Right ventricle myocardium inferior (tissue), 1 donor: ENCODE measurements at places on chromosomes 12 and 14.
A peak's percentile ranks its signal among the peaks of the same experiment; 100 is the strongest.

DNA sequence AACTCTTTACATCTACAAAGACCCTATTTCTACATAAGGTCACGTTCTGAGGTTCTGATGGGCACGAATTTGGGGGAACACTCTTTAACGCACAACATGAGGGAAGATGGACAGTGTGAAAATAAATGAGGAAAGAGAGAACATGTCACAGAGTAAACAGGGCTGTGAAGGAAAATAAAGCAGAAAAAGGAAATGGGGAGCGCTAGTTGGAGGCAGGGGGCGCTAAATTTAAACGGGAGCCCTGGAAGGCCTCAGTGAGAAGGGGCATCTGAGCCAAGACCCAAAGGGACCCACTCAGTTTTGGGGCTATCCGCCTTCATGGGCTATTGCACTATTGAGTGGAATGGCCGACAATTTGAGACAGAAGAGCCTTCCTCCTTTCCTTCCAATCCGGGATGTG is 50.5 kb downstream of the PLXNC1 start:
- no peak for DNase-seq

DNA sequence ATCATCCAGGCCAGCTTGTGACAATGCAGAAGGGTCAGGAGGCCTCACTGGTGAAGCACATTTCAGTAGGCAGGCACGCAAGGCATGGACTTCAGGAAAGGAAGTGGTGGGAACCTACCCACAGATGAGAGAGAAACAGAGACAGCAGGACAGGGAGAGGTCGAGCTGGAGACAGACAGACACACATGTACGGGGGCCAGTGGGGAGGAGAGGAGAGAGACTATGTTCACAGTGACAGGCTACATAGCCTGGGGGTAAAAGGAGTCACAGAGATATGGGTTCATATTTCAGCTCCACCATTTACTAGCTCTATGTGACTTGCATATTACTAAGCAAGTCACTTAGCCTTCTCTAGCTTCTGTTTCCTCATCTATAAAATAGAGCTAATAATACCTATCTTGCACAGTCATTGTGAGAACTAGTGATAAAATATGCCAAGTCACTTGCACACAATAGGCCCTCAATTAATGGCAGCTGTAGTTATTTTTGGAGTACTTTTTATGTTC is 91.1 kb upstream of the FUT8 start:
- DNase-seq = no peak

DNA sequence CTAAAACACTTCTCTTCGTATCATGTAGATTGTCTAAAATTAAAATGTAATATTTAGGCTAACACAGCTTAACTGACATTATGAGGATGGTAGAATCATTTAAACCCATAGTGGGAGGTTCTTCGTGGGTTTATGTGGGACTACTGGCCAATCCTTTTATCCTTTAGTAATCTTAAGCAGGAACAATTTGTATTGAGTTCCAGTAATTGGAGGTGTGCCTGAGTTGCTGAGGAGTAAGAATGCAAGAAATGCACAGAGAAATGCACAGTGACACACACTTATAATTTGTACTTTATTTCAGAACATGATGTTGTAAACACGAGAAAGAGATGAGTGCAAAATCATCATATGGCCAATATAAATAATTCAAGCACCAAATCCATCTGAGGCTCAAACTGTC is 22.3 kb downstream of the OTOGL start:
- DNase-seq = no peak

DNA sequence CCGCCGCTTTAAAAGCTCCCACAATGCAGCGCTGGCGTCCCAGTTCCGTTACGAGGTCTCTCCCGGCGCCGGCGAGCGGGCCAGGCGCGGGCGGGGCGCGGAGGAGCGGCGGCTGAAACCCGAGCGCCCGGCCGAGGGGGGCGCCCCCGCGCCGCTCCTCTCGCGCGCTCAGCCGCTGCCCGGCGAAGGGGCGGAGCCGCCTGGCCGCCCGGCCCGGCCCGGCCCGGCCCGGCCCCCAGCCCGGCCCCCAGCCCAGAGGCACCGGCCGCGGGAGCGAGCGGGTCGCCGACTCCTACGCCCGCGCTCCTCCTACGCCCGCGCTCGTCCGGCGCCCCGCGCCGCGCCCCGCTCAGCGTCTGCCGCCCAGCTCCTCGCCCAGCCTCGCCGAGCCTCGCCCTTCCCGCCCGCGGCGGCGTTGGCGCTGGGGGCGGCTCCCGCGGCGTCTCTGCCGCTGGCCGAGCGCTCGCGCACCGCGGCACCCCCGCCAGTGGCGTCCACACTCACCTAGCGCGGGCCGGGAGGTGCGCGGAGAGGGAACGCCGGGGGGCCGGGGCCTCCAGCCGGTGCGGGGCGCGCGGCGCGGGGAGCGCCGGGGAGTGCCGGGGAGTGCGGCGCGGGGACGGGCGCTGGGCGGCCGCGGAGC is at the start of gene RASSF8:
RASSF8 (plus strand) TSS at position 255 of the 643 bp plus-strand sequence. CDS start 96,662 bp downstream, outside the sequence.
- peak; percentile 87 for DNase-seq

GRCh38 chr12:24038211-24038997 is 88.9 kb upstream of the SOX5 start:
- no peak for DNase-seq

DNA sequence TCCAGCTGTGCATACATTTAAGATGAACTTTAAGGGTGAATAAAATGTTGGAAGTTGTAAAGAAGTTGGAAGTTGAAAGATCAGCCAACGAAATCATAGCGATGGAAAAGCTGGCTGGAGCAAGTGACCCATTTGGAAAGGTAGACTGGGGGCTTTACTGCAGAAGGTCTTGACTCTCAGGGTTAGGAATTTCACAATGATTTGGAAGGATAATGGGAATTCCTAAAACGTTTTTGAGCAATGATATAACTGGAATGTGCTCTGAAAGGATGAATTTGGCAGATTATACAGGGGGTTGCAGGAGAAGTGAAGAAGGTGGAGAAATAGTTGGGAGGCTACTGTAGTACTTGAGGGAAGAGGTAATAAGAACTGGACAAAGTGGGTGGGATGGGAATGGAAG is 27.4 kb downstream of the EMP1 start:
- DNase-seq = no peak

- peak; percentile 84 for DNase-seq
Measured at GRCh38 chr14:75303381-75303789, 24.8 kb downstream of the FOS start.

- no peak for DNase-seq
Measured at GRCh38 chr14:80924365-80925103, 17.0 kb downstream of the CEP128 start.

DNA sequence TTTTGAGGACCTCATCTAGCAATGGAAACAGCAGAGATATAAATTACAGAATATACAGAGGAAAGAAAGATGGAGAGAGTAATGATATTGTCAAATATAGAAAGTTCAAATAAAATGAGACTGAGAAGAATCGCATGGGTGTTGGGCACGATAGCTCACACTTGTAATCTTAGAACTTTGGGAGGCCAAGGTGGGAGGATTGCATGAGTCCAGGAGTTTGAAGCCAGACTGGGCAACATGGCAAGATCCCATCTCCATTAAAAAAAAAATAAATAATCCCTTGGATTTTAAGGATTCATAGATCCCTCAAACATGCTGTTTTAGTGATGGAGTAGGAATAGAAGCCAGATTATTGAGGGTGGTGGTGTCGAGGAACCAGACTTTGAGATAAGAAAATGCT is 1.9 kb downstream of the PYROXD1 start:
- no peak for DNase-seq

GRCh38 chr14:65179918-65180724 is 77.8 kb upstream of the MAX start:
- DNase-seq = no peak

GRCh38 chr14:92481811-92482555 is 31.6 kb upstream of the RIN3 start:
- no peak for DNase-seq

DNA sequence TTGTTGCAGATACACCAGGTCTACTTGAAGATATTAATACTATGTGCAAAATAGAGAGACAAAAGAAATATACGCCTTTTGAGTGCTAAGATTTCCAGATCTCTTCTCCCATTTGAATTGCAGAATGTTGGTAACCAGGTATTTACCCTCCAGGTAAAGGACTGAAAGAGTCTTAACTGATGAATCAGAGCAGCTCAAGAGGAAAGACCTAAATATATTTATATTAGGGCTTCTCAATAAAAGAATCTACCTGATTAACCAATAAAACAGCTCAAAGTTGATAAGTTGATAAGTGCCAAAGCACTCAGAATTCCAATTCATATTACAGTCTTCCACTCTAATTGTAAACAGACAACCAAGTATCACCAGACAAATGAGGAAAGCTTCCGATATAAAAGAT is 59.2 kb downstream of the ZNF641 start:
- DNase-seq = no peak

DNA sequence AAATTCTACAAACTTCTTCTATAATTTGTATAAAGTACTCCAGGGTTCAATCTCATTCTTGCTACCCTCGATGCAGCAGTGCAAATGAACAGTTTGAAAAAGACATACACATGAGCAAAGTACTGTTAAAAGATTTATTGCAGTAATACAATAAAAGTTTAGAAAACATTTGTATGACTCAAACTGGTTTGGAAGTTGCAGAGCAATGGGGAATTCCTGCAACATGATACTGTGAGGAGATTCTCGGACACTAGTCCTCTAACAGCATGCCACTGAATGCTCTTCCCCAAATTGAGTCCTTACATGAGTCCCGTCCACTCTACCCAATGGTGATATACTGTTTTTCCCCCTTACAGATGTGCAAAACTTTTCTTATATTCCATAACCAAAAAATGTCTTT is 45.4 kb downstream of the ATG14 start:
- no peak for DNase-seq

- no peak for DNase-seq
Measured at GRCh38 chr14:94681300-94682060, 69.3 kb downstream of the SERPINA3 start.

GRCh38 chr14:58066115-58066514 is 85.9 kb downstream of the ARMH4 start:
- DNase-seq = no peak

- no peak for DNase-seq
Measured at GRCh38 chr14:90605430-90605829, 208.6 kb downstream of the CALM1 start.

DNA sequence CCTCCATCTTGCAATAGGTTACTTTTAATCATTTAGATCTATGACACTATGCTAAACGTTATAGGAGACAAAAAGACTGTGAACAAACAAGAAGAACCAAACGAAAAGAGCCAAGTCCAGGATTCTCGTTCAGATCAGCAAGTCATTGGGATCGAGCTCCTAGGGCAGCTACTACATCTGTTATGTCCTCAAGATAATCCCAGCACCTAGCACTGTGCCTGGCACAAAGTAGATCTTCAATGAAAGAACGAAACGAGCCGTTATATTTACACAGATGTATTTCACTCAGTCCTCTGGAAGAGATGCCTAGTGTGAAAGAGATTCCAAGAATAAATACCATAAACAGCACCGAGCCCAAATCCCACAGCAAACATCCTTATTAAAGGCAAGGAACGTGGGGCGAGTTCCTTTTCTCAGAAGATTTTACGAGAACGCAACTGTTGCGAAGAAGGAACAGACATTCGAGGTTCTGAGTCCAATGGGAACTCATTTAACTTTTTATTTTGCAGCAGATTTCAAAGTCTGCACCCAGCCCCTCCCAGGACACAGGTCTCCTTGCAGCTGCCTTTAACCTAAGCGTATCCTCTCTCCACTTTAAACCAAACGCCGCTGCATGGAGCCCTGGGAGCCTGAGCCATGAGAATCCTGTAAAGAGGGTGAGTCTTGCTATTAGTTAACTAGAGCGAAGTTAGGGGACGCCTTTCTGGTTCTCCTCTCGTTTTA is 544 bp upstream of the TDP1 start:
- no peak for DNase-seq
